ENCODE measurements at places on chromosomes 2 and 18.

DNA sequence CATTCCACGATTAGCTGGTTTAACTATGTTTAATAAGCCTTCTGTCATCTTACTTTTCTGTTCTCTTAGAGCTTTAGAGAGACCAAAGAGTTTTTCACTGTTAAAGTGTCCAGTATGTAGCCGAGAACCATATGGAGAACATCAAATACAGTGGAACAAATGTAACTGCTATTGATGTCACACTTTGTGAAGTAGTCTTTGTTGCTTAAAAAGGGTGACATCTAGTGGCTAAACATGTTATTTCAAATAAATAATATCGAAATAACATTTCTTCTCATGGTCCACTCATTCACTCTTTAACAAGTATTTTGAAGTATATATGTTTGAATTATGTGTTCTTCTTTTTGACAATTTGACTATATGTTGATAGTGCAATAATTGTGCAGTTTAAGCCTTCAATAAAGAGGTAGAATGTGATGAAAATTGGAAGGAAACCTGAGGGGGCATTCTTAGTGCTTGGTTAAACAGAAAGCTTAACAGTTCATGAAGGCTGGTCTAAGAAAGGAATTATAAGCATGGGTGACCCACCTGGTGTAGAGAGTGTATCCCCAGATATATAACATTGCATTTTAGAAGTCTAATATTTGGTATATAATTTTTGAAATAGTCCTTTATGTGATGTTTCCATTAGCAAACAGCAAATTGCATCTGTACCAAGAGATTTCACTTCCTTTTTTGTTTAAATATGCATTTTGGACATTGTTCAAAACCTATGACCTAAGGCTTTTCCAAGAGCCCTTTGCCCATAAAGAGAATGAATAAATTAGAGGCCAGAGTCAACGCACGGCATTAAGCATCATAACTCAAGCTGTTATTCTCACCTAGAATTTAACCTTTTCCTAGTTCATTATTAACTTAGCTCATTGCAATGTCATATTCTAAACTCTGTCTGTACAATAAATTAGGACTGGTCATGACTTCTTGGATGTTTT is 112.1 kb downstream of the KYNU start:
- DNase-seq: no peak

DNA sequence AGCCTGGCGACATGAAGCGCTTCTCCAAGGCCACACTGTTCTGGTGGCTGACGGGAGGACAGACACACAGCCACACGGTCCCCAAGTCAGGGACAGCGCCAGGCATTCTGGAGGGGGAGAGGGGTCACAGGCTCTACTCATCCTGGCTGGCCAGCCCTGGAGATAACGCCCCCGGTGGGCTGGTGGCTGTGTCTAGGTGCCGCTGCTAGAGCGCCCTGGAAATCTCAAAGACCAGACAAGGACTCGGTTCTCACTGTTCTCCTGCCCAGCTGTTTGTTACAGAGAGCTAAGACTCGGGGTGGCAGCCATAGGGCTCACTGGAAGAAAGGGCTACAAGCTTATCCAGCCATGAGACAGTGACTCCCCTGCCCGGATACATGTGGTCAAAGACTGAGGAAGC is 72.0 kb downstream of the KCNF1 start:
- DNase-seq: no peak

- no peak for DNase-seq
These were observed 9.0 kb upstream of the CWC22 start for GRCh38 chr2:180015951-180016709.

GRCh38 chr2:189236066-189236465 is 56.5 kb upstream of the COL5A2 start:
- no peak for DNase-seq

GRCh38 chr2:207497596-207497995 is 32.2 kb upstream of the CREB1 start:
- DNase-seq: no peak

GRCh38 chr2:1731963-1732768 is 12.1 kb downstream of the PXDN start:
- no peak for DNase-seq

DNA sequence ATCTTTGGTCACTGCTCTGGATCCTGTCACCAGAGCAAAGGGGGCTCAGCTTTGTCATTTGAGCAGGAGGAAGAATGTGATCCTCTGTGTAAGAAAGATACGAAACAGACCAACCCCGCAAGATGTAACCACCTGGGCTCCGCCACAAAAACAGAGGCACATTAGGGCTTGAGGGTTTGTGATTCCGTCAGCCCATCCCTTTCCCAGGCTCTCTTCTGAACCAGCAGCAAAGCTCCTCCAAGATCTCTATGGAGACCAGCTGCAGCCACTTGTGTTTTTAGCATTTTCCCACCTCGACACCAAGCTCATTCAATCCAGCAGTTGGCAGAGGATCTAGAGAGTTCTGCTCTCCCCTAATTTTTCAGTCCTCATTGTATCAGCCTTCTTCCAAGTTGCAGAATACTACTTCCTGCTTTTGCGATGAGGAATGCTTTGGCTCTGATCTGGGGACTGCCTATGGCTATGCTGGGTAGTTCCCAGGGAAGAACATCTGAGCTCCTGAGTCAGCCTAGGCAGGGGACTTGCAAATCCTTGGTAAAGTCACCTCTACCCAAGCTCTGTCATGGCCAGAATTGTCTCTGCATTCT is 139.6 kb upstream of the RAB12 start:
- no peak for DNase-seq

DNA sequence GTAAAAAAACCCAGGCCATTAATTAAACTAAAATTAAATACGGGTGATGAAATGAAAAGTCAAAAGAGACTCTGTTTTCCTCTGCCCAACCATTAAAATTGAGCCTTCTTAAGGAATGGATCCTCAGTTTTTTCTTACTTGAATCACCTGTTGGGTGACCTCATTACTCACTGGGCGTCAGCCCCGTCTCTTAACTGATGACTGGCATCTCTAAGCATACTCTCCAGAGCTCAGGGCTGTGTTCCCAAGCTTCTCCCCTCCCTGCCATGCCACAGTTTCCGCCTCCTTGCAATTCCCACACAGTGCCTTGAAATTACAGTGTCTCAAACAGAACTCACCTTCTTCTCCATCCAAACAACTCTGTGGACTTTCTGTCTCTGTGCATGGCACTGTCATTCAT is 421.1 kb upstream of the CELF4 start:
- DNase-seq: no peak

DNA sequence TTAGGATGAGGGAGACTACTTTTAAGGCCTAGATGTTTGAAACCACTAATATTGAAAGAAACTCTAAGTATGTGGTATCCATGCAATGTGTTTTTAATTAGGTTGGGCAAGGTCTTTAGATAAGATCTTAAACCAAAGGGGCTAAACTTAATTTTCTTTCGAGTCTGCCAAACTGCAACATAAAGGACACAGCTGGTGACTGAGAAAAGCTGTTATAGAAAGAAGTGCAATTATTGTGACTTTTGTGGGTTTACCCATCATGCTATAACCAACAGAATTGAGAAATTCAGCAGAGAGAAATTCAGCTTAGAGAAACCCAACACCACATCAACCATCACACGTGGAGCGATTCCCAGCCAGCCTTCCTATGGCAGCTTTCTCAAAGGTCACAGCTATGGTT is 119.5 kb upstream of the LMAN1 start:
- no peak for DNase-seq

DNA sequence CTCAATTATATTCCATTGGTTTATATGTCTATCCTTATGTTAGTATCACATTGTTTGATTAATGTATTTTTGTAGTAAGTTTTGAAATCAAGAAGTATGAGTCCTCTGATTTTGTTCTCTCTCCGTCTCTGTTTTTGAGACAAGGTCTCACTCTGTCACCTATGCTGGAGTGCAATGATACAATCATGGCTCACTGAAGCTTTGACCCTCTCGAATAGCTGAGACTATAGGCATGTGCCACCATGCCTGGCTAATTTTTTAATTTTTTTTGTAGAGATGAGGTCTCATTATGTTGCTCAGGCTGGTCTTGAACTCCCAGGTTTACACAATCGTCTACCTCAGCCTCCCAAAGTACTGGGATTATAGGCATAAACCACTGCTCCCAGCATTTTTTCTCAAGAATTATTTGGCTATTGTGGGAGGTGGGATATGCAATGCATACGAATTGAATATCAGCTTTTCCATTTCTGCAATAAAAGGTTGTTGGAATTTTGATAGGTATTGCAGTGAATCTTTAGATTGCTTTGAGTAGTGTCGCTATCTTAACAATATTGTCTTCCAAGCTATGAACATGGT is 17.7 kb upstream of the GORASP2 start:
- no peak for DNase-seq

- DNase-seq: no peak
These were observed 10.5 kb upstream of the TTC39C start for GRCh38 chr18:24003903-24004640.

DNA sequence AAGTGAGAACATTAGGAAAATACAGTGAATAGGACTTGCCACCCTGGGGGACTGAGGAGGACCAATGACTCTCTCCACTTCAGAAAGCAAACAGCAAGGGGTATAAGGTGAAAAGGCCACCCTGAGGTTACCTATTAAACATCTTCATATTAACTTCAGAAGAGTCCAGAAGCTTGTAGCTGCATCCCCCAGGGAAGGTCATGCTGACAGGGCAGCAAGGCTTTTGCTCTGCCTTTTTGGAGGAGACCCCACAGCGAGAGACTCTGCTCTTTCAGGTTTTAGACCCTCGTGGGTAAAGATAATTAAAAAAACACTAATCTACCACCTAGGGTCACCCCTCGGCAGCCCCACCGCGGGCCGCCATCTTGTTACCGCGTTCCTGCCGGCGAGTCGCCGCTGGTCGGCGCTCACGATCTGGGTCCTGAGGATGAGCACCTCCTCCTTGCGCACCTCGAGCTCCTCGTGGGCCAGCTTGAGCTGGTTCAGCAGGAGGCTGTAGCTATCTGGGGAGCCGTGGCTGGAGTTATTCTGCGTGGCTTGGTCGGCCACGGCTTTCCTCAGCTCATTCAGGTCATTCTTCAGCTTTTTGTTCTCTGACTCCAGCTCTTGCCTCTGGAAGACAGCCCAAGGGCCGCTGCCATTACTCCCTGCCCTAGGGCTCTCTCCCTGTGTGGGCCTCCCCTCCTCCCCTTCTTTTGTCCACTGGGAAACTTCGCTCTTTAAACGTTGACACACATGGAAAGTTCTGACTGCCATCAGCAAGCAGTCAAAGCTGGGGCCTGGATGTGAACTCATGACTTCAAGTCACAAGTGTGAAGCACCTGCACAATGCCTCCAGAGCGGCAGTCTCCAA is 50.7 kb upstream of the ACAA2 start:
- DNase-seq: no peak

- DNase-seq: no peak
These were observed 61.8 kb downstream of the RFTN2 start for GRCh38 chr2:197613509-197613987.

DNA sequence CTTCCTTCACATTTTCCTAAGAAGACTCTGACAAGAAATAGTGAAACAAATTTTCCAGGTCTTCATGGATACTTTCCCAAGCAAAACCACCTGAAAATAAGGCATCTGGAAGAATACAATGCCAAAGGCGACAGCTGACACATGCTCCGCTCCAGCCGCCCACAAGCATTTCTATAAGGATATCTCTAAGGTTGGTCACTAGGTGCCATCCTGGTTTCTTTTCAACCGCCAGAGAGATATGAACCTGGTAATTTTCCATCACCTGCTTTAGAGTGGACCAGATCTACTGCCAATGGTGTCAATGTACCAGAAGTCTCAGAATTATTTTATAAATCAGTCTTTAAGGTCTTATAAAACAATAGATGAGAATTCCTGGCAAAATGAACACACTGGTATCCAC is 97.2 kb downstream of the GAREM1 start:
- DNase-seq: no peak

GRCh38 chr2:13604951-13605661 is 888.4 kb downstream of the TRIB2 start:
- DNase-seq: no peak

GRCh38 chr2:231399853-231400680 is 4.6 kb downstream of the B3GNT7 start:
- no peak for DNase-seq

- no peak for DNase-seq
These were observed 322.1 kb upstream of the ETAA1 start for GRCh38 chr2:67075056-67075455.

Measured in stimulated activated CD4-positive, alpha-beta T cell treated with anti-CD3 and anti-CD28 coated beads, Interleukin-1b, Interleukin-23, amount 100 ng/mL, for 4 hours (primary cell).